ENCODE measurements at places on chromosomes 16 and 17.

GRCh38 chr16:87052506-87052905 is 264.7 kb downstream of the C16orf95 start:
- DNase-seq, result no peak

DNA sequence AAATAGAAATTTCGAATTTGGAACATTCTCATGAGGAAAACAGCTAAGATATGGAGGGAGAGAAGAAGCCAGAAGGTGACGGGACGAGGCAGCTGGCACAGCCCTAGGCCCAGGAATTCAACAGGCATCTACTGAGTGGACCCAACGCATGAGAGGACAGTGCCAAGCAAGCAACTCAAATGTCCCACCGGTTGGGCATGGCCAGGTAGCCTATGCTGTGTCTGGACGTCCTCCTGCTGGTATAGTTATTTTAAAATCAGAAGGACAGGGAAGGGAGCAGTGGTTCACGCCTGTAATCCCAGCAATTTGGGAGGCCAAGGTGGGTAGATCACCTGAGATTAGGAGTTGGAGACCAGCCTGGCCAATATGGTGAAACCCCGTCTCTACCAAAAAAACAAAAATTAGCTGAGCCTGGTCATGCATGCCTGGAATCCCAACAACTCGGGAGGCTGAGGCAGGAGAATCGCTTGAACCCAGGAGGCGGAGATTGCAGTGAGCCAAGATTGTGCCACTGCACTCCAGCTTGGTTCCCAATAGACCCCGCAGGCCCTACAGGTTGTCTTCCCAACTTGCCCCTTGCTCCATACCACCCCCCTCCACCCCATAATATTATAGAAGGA is 2.0 kb downstream of the GH1 start:
- no peak for DNase-seq

DNA sequence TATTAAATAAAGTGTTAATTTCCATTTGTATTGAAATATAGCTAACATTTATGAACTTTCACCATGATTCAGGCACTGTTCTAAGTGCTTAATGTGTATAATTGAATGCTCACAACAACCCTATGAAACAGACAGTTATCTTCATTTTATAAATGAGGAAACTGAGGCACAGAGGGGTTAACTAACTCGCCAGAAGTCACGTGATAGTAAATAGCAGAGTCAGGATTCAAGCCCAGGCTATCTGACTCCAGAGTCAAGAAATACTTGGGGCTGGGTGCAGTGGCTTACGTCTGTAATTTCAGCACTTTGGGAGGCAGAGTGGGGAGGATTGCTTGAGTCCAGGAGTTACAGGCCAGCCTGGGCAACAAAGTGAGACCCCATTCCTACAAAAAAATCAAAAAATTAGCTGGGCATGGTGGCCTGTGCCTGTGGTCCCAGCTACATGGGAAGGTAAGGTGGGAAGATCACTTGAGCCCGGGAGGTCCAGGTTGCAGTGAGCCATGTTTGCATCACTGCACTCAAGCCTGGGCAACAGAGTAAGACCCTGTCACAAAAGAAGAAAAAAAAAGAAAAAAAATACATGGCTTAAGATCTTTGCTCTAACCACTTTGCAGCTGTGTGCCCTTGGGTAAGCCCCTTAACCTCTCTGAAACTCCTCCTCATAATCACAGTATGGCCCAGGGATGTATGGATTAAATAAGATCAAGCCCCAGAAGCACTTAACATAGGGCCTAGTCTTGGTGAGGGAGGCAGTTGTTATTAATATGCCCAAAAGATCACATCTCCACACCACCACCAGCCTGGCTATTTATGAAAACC is 29.0 kb downstream of the WSB1 start:
- no peak for DNase-seq

- DNase-seq, result no peak
These were observed 177.7 kb upstream of the SALL1 start for GRCh38 chr16:51328733-51329132.

DNA sequence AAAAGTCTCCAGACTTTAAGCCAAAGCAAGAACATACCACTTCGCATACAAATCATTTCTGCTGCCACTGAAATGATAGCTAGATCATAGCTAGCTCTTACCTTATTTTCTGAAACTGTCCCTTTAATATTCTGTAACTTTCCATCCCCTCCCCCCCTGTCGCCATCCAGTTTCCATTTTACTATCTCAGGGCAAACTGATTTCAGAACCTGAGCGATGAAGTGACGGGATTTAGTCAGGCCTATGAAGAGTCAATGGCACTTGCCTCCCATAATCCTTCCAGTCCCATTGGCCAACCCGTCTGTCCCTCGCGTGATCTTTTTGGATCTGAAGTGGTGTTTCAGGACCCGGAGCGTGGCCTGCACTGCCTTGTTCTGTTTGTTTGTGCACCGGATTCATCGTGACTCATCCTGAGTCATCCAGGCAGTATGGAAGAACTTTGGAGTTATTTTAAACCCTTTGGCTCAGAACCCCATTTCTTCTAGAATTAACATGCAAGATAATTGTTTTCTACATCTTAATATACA is 199.8 kb upstream of the CHMP6 start:
- peak; percentile 100 for DNase-seq

GRCh38 chr17:29791336-29792080 is 138.5 kb downstream of the SSH2 start:
- no peak for DNase-seq

DNA sequence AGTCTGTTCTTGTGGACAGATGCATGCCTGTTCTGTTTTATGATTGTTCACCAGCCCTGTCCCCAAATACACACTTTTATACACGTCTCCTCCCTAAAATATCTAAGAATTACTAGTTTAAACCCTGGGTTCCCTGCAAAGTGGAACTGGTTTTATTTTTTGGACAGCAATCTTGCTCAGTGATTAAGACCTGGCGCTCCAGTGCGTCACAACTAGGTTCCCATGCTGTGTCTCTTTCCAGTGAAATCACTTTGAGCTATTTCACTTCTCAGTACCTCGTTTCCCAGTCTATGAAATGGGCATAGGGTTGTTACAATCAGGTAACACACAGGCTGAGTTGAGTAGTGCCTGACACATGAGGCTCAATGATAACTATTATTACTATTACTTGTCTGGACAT is 1.1 kb downstream of the CEP20 start:
- DNase-seq, result no peak

DNA sequence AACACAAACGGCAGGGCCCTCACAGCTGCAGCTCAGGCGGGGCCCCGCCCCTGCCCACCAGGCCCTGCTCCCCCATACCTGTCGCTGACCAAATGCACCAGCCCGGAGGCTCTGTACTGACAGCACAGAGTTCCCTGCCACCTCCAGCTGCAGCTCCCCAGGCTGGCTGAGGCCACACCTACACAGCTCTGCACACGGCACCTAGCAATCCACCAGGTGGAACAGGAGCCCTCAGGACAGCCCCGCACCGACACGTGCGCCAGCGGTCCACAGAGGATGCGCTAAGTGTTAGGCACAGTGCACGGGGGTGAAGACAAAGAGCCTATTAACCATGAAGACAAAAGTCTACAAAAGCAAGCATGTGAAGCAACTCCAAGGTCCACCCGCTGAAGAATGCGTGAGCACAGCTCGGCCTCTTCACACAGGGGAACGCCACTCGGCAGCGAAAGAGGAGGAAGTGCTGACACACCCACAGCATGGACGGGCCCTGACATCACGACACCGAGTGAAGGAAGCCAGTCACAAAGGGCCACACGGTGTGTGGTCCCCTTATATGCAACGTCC is 5.4 kb downstream of the ZCCHC14 start:
- DNase-seq, result no peak

GRCh38 chr17:28480799-28481571 is 7.5 kb downstream of the SLC13A2 start:
- no peak for DNase-seq

DNA sequence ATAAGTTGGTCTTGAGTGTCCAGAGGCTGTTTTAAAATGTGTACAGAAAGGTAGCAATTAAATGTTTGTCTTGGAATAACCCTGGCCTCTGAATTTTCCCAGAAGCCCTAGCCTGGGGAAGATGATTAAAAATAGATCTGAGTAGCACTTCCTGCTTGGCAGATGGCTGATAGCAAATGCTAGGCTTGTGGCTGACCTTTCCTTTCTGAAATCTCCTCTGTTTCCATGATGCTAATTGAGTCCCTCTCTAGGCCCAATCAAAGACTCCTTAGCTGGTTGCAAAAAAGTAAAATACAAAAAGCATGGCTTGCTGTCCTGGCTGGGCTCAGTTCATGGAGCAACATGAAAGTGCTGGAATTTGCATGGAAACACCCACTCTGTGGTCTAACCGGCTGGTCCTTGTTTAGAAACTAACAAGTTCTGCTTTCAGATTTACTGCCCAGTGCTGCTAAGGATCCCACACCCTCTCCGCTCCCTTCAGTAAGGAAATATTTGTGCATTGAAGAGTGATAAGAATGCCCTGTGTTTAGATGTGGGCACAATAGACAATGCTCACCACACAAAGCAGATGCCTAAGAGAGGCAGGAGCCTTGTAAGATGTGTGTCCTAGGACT is 40.8 kb downstream of the YPEL2 start:
- peak; percentile 29 for DNase-seq

- no peak for DNase-seq
These were observed 26.2 kb downstream of the ARSG start for GRCh38 chr17:68317458-68317857.

GRCh38 chr17:5110816-5111215 is 862 bp downstream of the ZNF232 start:
- no peak for DNase-seq

DNA sequence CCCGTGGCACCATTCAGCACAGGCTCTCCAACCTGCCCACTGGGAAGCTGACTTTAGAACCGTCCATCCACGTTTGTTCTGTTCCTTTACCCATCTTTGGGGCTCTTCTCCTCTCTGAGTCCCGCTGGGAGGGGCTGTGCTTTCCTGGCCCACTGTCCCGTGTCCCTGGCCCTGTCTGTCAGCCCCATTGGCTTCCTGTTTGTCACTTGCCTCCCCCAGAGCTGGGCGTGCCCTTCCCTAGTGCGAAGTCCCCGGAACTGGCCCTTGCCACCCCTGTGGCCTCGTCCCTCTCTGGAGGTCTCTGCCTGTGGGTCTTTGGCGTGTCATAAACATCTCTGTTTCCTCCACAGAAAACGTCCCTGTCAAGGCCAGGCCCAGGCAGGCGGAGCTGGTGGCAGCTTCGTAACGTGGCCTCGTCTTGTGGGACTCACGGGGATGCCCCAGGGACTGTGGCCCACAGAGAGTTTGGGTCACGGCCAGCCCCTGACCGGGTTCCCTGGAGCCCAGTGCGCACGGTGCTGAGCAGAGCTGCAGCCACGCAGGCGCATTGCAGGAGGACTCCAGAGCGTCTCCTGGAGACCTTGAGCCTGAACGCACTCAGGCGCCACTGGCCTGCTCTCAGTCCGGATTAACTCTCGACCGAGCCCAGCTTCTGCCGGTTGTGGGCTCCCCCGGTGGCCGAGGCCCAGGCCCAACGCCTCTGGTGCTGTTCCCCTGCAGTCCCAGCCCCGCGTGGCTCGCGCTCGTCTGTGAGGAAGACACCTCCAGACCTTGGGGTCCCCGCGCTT is 7.3 kb downstream of the CHMP6 start:
- no peak for DNase-seq

- DNase-seq, result no peak
These were observed 3.1 kb downstream of the MYH3 start for GRCh38 chr17:10653987-10654386.

DNA sequence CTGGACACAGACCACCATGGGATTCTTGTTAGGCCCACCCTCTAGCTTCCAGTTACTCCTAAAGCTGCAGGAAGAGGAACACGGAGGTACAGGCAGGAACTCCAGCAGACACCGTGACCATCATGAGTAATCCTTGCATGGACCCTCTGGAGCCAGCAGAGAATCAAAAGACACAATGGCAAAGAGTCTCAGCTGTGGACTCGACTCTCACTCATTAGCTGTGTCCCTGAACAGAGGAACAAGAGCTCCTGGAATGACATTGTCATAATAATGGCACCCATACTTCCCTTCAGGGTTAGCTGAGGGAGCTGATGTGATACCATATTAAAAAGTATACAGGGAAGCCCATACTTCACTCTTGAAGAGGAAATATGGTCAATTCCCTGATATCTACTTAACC is 176.3 kb upstream of the ASIC2 start:
- no peak for DNase-seq

- no peak for DNase-seq
These were observed 14.0 kb upstream of the IL27 start for GRCh38 chr16:28520672-28521071.

DNA sequence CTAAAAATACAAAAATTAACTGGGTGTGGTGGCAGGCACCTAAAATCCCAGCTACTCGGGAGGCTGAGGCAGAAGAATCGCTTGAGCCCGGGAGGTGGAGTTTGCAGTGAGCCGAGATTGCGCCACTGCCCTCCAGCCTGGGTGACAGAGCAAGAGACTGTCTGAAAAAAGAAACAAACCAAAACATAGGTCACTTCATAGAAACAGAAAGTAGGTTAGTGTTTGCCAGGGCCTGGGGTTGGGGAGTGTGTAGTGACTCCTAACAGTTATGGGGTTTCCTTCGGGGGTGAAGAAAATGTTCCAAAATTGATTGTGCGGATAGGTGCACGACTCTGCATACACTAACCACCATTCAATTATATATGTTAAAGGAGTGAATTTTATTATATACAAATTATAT is 59.2 kb downstream of the ATP2C2 start:
- no peak for DNase-seq

DNA sequence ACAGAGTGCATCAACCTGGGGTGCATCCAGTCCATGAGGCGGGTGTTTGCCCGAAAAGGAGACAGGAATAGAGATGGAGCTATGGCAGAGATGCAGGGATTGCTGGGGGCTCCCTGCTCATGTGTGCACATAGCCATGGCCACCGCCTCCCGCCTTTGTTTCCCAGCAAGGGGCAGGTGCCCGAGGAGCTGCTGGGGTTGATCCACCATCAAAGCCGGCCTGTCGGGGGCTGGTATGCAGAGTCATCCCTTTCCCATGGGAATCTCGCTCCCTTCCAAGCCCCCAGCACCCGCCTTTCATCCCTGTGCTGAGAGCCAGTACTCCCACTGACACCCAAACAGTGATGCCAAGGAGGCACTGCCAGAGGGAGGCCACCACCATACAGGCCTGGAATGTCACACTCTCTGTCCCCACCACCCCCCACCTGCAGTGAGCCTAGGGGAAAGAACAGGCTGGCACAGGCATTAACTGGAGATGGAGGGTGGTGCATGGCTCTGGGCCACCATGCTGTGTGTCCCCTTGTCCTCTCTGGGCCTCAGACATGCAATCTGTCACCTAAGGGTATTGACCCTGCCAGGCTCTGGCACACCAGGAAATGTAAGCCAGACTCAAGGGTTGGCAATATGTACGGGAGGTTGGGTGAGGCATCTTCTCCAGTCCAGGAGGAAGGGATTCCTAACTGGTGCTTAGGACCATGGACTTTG is 65.1 kb downstream of the SREBF1 start:
- DNase-seq, result no peak

DNA sequence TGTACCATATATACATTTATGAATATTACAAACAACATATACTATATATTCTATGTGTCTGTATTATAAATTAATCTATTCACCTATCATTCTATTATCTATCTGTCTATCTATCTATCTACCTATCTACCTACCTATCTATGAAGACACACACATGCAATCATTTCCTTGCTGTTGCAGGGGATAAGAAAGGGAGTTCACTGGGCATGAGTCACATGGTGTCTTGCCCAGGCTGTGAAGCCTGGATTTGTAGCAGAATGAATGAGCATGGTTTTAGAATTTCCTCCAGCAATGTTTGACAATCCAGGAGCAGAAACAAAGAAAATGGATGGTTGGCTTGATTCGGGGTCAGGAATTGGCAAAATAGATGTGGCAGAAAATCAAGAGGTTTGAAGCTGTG is 23.2 kb upstream of the FAM20A start:
- DNase-seq, result no peak

All from ELR (cell line).